ENCODE measurements at places on chromosomes 7 and 10.

- no peak for DNase-seq
Measured at GRCh38 chr10:88395677-88396076, 187.4 kb downstream of the RNLS start.

DNA sequence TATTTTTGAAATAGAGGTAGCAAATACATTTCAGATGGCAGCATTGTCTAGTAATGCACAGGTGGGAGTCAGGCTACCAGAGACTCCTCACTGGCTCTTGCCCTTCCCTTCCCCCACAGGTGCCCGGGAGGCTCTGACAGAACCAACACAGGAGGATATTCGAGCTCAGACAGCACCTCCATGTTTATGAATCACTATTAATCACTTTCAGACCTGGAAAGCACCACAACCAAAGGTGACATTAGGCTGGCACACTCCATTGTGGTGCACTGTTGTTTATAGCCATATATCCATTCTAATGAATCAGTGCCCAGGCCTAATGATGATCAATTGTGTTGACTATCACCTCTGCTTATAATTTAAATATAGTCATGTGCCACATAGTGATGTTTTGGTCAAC lies 107.8 kb upstream of the NAMPT start:
- no peak for DNase-seq

- DNase-seq = peak; percentile 36
Measured at GRCh38 chr7:33107136-33108066, 1.8 kb downstream of the RP9 start.

GRCh38 chr7:155226261-155227003 lies 71.2 kb upstream of the INSIG1 start:
- no peak for DNase-seq
